ENCODE measurements at places on chromosomes 2 and 18. TPM values are rescaled to one million over a fixed set of nuclear protein-coding genes. Genes with fewer than 3 reads are reported as not detected.

The PTH2R gene
- total RNA-seq: not detected

The C2orf66 gene
- total RNA-seq: not detected

The CEBPZOS gene
- 15.9 TPM for total RNA-seq

The MARCO gene
- total RNA-seq: not detected

The EGR4 gene
- total RNA-seq: not detected

The POU3F3 gene
- not detected for total RNA-seq

The FAM124B gene
- not detected for total RNA-seq

The CNOT9 gene
- 85.2 TPM for total RNA-seq

The PRSS56 gene
- not detected for total RNA-seq

The KCNG2 gene
- total RNA-seq: 3.8 TPM

The HMSD gene
- total RNA-seq: not detected

The SLC30A3 gene
- 2.6 TPM for total RNA-seq

The ESPNL gene
- 6.8 TPM for total RNA-seq

The DNER gene
- not detected for total RNA-seq

The SIGLEC15 gene
- total RNA-seq: not detected

The CAPN14 gene
- not detected for total RNA-seq

The KIF3C gene
- total RNA-seq: 17.6 TPM

The NETO1 gene
- total RNA-seq: not detected

The RPL37A gene
- total RNA-seq: 1,405 TPM

The PIKFYVE gene
- total RNA-seq: 21.2 TPM

The CHRNG gene
- not detected for total RNA-seq

The SALL3 gene
- total RNA-seq: not detected

The FAM161A gene
- 8.6 TPM for total RNA-seq

The CNGA3 gene
- not detected for total RNA-seq

The NGEF gene
- 0.31 TPM for total RNA-seq

The C2orf92 gene
- total RNA-seq: 4.8 TPM

The CFC1 gene
- not detected for total RNA-seq

The EML6 gene
- 0.20 TPM for total RNA-seq

The SETBP1 gene
- not detected for total RNA-seq

The GKN2 gene
- not detected for total RNA-seq

The KCNS3 gene
- not detected for total RNA-seq

The FIGN gene
- 3.7 TPM for total RNA-seq

The ASAP2 gene
- 5.5 TPM for total RNA-seq

The ALKAL2 gene
- total RNA-seq: not detected

The MCM6 gene
- total RNA-seq: 72.6 TPM

The FN1 gene
- 0.27 TPM for total RNA-seq

The MAB21L4 gene
- total RNA-seq: not detected

The FHOD3 gene
- not detected for total RNA-seq

The CCL20 gene
- not detected for total RNA-seq

The TPO gene
- not detected for total RNA-seq

The CDH7 gene
- not detected for total RNA-seq

The REV1 gene
- total RNA-seq: 25.4 TPM

The GPR17 gene
- total RNA-seq: not detected

The DYSF gene
- total RNA-seq: 0.18 TPM

The ABCG5 gene
- not detected for total RNA-seq

The IL36G gene
- not detected for total RNA-seq

Data from G401 (cell line).